Neural crest cell (in vitro differentiated cells): ENCODE measurements at places on chromosomes 2 and 18.

DNA sequence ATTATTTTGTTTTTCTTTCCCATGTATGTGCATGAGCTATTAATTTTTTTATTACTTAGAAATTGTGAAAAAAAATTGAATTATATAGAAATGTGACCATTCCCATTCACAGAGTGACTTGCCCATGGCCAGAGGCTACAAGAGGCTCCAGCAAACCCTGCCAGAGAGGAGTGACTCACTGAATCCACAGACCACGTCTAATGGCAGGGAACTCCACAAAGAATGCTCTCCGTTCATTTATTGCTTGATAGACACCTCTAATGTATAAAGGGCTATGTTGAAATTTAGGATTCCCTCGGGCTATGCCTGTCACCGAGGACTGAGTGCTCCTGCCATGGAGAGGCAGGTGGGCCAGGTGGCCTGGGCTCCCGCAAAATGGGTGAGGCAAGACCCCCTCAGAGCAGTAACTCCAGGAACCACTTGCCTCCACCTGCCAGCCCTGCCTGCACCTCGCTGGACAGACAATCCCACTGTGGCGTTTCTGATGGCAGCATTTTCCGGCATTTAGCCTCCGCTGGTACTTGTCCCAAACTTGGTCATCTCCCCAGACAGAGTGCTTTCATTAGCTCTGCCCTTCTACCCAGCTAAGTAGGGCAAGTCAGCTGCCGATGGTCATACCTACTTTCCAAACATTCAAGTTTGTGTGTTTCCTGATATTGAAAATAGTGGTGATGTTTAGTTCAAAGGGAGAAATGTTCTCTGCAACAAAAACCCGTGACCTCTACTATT, 200.3 kb downstream of the PRKCE start:
- no peak for DNase-seq

GRCh38 chr2:15645720-15646385, 54.2 kb downstream of the DDX1 start:
- no peak for DNase-seq

GRCh38 chr2:140401056-140401455, 1620.9 kb upstream of the NXPH2 start:
- no peak for DNase-seq

DNA sequence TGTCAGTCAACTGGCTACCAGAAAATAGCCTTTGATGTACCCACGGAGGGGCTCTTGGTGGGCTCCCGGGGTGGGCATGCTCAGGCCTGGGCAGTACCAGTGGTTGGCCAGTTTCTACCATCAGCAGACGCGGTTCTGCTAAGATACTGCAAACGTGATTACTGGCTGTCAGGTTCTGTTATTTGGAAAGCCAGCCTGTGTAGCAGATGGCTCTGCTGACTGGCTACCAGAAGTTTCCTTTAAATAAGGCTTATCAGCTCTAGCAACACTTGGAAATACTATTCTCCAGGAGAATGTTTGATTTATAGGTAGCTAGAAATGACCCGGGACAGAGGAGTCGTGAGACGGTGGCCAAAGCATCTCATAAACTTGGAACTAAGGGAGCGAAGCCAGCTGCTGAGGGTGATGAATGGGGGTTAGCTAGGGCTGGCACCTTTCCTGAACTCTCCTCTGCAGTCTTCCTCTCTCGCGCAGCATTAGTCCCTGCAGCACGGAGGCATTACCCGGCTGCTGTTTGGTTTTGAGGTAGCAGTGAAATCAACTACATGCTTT, 171.9 kb downstream of the AGAP1 start:
- no peak for DNase-seq

- DNase-seq, result no peak
Observed at GRCh38 chr2:204628926-204629712, 83.8 kb downstream of the PARD3B start.

DNA sequence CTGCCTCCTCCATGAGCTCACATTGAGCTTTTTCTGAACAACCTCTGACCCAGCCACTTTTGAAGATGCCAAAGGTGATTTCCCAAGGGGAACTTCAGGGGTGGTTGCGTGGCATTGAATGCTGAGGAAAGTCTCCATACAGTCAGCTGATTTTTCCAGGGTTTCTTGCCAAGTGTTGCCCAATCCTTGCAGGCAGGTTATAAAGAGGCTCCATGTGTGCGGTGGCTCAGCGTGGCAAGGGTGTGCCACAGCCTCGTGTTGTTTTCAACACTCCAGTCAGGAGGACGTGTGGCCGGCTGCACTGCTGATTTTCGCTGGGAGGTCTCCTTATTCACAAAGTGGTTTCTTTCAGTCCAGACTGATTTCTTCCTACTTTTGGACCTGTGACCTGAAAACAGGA, 81.4 kb upstream of the GATA6 start:
- DNase-seq, result no peak

GRCh38 chr18:50080932-50081560, 113.9 kb downstream of the MYO5B start:
- DNase-seq, result no peak
